Skin of body (tissue), 3 donors: ENCODE measurements at places on chromosomes 13 and 19. TPM values are rescaled to one million over a fixed set of nuclear protein-coding genes. Genes with fewer than 3 reads are reported as not detected.

C13orf46 gene
- under 0.01 TPM for total RNA-seq

TMEM38A gene
- 11.9 TPM for total RNA-seq

ADAMTSL5 gene
- total RNA-seq = 3.1 TPM

VPS36 gene
- 76.0 TPM for total RNA-seq
